HEK293T (cell line): ENCODE measurements at places on chromosomes 7 and 10.

DNA sequence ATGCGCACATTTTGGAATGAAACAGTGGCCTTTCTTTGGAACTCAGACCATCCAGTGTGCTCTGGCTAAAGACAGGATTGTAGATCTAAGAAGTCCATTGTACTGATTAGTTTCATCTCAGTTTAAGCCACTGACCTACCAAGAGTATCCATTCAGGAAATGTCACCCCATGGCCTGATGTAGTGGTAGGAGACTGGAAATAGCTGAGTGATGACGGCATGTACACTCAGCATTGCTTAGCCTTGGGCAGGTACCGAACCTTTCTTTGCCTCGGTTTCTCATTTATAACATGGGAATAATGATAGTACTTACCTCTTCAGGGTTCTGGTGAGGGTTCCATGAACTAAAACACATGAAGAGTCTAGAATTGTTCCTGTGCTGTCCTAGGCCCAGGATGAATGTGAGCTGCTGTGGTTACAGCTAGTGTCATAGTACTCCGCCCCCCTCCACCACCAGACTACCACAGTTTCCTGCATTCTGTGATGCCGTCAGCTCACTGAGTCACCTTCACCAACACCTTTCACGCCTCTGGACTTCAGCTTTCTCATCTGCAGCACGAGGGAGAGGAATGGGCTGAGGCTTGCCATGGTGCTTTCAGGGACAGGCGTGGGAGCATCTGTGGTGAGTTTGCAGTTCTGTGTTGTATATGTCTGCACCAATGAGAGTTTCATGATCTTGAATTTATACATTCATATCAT, 484.0 kb upstream of the GALNT17 start:
- DNase-seq = no peak

- no peak for DNase-seq
Observed at GRCh38 chr10:129120441-129120840, 346.6 kb upstream of the MGMT start.

GRCh38 chr10:133124357-133125211, 35.4 kb upstream of the KNDC1 start:
- DNase-seq = peak; percentile 82

DNA sequence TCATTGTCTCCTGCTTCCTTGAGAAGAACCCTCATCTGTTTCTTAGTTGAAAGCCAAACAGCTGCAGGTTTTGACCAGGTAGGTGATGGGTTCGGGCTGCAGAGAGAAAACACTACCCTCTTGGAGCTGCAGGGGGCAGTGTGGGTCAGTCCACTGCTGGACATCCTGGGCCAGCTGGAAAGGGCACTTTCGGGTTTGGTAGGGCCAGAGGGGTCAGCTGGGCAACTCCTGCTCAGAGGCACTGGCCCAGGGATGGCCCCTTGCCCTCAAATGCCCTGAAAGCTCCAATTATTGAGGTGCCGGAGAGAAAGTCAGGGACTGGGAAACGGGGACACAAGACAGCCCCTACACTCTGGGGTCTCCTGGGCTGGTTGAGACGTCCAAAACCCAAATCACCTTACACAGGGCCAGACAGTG, 90.7 kb downstream of the MKI67 start:
- peak; percentile 69 for DNase-seq

DNA sequence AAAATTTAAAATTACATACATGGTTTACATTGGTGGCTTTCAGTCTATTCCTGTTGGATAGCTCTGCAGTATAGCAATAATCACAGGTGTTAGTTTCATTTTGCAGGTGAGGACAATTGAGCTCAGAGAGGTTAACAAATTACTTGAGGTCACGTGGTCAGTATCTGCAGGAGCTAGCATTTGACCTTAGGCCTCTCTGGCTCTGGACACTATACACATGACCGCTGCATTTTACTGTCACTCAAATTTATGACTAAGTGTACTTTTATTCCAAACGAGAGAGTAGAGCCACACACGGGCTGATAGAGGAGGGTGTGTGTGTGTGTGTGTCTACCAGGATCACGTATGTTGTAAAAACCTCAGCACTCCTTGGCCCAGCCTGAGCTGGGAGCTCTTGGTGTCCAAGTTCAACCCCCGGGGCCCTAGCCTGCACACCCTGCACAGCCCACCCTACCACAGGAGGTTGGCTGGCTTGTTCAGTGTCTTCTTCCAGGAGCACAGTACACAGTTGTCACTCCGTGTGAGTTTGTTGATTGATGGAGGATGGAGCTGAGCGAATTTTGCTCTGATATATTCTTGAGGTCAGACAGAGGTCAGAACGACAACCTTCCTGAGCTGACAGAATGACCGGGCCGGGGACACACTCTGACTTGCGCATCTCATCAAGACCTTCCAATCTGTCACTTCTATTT, 272.7 kb downstream of the GFRA1 start:
- DNase-seq = no peak

- DNase-seq = no peak
Observed at GRCh38 chr7:98368716-98369115, 32.2 kb downstream of the BAIAP2L1 start.

- no peak for DNase-seq
Observed at GRCh38 chr7:113307147-113307546, 188.8 kb upstream of the SMIM30 start.

DNA sequence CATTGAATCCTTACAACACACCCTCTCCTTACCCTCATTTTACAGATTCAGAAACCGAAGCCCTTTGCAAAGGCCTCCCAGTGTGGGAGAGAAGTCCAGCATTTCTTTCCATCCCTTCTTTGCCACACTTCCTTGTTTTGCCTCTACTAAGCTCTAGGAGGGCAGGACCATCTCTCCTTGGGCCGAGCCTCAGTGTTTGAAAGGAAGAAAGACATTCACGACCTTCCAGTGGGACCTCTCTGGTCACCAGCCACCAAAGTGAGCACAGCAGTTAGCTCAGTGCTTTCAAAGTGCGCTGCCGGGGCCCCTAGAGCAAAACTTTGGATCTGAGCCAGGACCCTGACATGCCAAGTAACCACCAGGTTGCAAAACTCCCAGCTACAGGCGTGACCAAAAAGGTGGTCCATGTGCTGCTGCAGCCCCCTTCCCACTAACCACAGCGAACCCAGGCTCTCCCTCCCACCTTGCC, 12.4 kb downstream of the CTBP2 start:
- no peak for DNase-seq

DNA sequence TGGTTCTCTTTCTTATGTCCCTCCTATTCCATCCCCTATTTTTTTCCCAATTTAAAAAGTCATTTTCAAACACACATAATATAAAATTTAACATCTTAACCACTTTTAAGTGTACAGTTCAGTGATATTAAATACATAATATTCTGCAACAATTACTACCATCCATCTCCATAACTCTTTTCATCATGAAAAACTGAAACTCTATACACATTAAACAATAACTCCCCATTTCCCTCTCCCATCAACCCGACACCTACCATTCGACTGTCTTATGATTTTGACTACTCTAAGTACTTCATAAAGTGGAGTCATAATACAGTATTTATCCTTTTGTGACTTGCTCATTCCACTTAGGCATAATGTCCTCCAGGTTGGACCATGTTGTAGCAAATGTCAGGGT, 2.6 kb downstream of the KIF11 start:
- no peak for DNase-seq

- no peak for DNase-seq
Observed at GRCh38 chr10:13775786-13776775, 189.3 kb downstream of the PRPF18 start.

DNA sequence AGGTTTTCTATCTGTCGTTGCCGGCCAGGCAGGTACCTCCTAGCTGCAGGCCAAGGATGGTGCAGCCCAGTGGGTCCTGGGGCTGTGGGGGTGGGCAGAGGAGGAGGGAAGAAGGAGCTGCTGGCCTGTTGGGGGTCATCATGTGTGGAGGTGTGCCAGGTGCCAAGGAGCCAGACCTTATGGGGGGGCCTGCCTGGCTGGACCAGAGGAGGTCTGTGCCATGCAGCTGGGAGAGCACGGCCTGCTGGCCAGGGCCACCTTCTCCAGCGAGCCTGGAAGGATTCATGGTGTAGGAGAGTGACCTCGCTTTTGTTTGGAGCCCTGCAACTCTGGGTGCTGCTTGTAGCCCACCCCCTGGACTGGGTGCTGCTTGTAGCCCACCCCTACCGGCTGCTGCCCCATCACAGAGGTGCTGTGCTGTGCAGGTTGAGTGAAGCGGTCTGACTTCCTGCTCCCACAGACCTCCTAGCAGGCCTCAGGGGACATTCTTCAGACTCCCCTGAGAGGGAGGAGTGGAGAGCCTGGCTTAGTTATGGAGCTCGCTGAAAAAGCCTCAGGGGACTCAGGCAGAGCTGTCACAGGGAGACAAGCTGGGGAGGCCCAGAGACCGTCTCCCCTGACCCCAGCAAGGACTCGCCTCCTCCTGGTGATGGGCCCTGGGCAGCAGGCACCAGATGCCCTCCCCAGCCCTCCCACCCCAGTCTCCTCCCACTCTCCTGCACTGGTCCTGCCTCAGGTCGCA, 67.7 kb upstream of the AQP1 start:
- DNase-seq = no peak

- DNase-seq = no peak
Observed at GRCh38 chr10:61179771-61180170, 235.8 kb upstream of the RHOBTB1 start.

- DNase-seq = no peak
Observed at GRCh38 chr7:44912775-44913347, 27.5 kb upstream of the PURB start.

- DNase-seq = no peak
Observed at GRCh38 chr10:112960151-112960681, 10.2 kb downstream of the TCF7L2 start.

DNA sequence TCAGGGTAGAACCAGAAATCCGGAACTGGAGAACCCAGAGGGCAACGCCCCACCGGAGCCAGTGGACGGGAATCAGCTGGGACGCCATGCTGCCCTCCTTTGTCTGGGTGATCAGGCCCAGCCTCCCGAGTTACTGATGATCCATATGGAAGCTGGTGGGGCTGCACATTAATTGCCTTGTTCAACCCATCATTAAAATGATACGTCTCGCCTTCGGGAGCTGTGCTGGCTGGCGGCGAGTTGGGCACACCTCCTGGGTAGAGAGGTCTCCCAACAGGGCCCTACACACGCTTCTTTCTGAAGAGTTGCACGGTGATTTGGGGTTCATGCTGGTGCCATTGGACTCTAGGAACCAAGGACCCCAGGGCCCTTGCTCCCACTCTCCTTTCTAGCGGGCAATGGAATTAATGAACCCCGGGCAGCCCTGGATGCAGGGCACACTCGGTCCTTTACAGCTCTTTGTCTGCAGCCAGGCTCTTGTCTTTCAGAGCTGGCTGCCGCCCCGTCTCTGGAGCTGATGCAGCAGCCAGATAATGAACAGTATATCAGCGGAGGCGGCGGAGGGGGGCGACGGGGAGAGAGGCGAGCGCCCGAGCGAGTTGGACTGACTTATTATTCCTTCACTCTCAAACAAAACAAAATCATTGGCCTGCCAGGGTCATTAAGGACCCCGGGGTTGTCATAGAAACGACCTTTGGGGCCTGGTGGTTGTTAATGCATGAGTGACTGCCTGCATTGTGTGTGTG, 412.2 kb upstream of the ZMIZ1 start:
- no peak for DNase-seq

GRCh38 chr10:110456046-110456445, 41.7 kb upstream of the DUSP5 start:
- no peak for DNase-seq

DNA sequence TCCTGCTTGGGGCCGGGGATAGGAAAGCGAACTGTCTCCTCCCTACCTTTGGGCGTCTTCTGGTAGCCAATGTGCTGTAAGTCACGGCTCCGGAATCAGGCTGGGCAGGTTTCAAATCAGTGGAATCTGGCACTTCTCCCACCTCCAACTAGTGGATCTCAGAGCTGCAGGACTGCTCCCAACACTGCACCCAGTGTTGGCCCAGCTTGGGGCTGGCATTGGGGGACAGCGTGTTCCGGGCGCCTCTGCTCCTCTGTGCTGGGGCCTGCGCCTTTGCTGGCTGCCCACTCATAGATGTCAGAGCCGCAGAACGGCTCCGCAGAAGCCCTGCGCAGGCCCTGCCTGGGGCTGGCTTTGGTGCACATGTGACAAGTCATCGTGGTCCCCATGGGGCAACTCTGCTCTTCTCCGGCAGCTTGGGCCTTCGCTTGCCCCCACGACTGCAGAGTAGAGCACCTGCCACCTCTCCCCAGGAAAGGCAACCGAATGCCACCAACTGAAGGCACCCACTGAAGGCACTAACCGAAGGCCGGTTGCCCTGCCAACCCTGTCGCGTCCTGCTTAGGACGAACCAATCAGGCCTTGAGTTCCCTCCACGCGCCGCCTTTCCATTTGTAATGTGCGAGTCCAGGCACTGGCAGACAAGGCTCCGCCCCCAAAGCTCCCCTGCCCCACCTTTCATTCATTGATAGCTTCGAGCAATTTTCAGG, 85.5 kb upstream of the ABI1 start:
- DNase-seq = no peak

GRCh38 chr7:98779800-98780587, 89.8 kb downstream of the TMEM130 start:
- DNase-seq = no peak

- no peak for DNase-seq
Observed at GRCh38 chr7:36303202-36304098, 86.2 kb upstream of the ANLN start.

DNA sequence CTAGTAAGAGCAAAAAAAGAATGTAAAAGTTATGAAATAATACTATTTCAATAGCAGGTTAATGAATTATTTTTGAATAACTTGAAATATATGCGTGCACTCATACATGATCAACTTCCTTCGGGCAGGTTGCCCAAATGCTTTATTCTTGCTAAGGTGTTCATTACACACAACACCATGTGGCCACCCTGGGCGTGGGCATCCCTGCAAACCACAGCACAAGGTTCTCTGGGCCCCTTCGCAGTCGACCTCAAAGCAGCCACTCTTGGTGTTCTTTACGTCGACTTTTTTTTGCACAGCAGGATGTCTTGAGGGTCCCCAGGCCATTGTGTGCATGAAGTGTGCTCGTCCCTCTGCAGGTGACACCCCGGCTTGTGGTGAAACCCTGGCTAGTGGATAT, 300.7 kb upstream of the PITRM1 start:
- DNase-seq = no peak

- no peak for DNase-seq
Observed at GRCh38 chr7:47914717-47915615, 33.3 kb downstream of the PKD1L1 start.

- DNase-seq = no peak
Observed at GRCh38 chr10:69242040-69242851, 22.1 kb downstream of the HKDC1 start.

DNA sequence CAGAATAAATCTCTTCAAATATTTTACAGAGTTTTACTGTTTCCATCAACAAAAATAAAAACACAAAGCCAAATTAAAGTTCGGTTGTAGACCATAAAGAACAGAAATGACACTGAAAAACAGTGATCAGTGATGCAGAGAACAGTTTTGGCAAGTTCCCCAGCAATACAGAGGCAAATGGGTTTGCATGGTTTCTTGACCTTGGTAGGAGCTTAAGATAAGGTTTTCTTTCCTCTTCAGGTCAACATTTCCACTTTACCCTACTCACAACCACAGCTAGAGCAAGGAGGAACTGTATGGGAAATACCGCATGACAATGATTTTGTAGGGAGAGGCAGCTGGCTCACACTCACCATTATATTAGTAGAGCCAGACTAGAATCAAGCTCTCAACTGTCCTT, 199.5 kb downstream of the SH2D4B start:
- no peak for DNase-seq

GRCh38 chr10:24502006-24502405, 221.7 kb downstream of the ARHGAP21 start:
- DNase-seq = no peak
